Femur (tissue), 1 donor: ENCODE measurements at places on chromosomes 2 and 18.
A peak's percentile ranks its signal among the peaks of the same experiment; 100 is the strongest.

DNA sequence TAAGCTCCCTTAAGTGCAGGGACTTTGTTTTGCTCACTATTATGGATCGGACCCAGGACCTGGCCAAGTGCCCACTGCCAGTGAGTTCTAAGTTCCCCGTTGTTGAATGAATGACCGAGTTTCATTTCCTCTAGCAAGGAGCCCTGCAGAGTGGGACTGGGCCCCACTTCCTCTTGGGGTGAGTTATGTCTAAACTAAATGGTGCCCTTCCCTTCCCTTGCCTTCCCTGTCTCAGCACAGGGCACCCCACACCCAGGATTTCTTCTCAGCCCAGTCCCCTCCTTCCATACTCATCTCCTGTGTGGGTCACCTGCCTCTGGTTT is 195.3 kb upstream of the HS6ST1 start:
- DNase-seq = peak; percentile 34

DNA sequence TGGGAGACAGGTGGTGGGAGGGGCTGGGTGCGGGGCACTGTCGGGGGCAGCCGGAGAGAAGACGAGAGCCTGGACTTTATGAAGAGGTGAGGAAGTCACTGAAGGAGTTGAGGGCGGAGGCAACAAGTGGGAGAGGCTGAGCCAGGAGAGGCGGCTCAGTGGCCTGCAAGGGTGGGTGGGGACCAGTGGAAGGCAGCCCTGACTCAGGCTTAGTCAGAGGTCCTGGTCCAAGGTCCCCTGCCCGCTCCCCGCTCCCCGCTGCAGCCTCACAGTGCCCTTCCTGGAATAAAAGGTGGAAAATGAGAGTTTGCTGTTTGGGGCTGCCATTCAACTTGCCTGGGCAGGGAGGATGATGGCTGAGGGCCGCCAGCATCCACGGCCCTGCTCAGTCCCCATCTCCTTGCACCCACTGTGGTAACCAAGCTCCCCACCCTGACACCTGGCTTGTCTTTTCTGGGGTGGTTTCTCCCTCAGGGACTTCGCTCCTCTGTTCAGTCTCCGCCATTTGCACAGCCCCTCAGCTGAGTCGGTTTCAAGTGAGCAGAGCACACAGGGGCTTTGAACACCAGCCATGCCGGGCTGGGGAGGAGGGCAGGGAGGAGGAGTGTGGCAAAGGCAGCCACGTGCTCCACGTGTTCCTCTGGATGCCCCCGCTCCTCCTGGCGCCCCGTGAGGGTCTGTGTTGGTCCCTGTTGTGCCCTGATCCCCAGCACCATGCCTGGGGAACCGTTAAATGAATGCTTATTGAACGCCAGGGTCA is 13.7 kb upstream of the RALB start:
- no peak for DNase-seq

GRCh38 chr2:24744356-24744755 is 48.8 kb downstream of the PTRHD1 start:
- DNase-seq = no peak

DNA sequence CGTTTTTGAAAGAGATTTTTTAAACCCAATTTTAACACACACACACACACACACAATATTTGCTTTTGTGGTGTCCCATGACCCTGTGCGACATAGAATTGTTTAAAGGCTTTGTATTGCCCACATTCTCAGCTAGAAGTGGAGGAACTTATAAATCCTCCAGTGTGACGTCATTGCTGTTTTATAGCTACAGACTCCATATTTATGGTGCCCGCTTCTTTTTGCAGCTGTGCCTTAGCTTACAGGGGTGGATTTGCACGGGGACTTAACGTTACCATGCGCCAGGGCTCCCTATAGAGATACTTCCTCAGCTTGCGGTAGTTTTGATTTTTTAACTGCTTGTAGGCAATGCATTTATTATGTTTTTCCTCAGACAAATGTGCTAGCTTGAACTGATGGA is 101.9 kb upstream of the SMIM21 start:
- no peak for DNase-seq

DNA sequence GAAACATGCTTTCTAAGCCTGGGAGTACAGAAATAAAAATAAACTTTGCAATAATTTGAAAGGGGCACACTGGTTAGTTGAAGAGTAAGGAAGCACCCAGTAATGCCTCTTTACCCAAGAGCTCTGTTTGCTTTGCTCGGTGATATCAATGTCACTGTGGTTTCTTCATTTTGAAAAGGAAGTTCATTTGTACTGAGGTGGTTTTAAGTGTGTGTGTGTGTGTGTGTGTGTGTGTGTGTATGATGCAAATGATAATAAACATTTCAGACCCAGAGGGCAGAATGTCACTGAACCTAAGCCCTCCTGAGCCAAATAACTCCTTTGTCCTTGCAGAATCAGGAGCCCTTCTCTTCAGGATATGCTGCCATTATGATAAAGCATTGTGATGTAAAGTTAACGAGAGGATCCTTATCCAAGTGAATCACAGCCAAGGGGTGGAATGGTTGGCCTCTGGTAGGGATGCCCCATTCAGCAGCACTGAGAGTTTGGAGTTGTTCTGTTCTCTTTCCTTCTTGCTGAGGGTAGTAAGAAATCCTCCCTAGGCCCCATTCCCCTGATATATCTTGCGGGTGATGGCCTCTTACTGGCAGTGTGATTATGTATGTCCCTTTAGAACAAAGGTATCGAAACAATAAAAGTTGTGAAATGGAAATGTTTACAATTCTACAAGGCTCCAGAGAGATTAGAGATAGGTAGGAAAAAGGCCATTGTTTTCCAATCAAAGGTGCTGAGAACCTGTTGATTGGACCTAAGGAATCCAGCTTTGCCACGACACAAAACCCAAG is 7.6 kb downstream of the ITGA6 start:
- no peak for DNase-seq

DNA sequence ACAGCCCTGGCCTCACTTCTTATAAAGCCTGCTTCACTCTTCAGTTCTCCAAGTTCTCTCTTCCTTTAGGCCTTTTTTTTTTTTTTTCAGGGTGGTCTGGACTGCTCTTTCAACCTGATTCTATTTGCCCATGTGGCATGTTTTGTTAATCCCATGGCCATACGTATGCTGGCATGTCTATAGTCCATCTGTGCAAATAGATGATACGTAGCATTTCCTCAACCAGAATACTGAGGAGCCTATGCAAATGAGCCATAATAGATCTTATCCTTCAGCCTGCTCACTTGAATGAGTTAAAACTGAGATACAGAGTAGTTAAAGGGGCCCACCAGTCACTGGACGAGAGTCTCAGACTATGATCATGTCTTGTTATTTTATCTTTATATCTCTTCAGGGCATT is 265.2 kb upstream of the CXCR4 start:
- DNase-seq = no peak

- DNase-seq = no peak
Measured at GRCh38 chr2:218999021-218999880, 6.0 kb upstream of the CRYBA2 start.

GRCh38 chr2:189465076-189465475 is 23.8 kb downstream of the WDR75 start:
- no peak for DNase-seq

DNA sequence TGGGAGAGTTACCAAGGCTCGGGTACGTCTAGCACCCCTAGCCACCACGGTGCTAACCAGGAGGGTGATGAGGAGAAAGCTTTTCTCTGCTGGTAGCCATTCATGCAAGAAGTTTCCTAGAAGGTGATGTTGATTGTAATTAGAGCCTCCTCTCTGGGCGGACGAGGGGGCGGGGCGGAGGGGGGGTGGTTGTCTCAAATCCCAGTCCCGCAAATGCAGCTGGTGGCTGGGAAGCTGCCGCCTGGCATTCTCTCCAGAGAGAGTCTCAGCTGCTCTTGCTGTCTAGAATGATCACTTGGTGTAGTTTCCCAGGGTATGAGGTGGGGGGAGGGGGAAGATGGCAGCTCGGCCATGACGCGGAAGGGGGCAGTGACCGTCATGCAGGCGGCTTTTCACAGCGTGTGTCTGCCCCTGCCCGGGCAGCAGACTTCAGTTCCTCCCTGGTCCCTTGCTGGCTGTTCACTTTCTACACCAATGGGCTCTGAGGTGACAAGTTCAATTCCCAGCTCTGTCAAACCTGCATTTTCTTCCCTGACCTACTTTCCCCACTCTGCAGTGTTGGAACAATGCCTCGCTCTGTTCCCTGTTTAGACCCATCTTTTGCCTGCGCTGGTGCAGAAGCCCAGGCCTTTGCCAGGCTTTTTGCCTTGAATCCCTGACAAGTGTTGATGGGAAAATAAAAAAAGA is 61.5 kb upstream of the KLF7 start:
- peak; percentile 80 for DNase-seq

GRCh38 chr2:20796374-20796791 is 26.5 kb downstream of the LDAH start:
- DNase-seq = no peak

- no peak for DNase-seq
Measured at GRCh38 chr2:37357530-37357929, 13.1 kb downstream of the QPCT start.

- DNase-seq = no peak
Measured at GRCh38 chr2:125168442-125168841, 1143.4 kb downstream of the CNTNAP5 start.

DNA sequence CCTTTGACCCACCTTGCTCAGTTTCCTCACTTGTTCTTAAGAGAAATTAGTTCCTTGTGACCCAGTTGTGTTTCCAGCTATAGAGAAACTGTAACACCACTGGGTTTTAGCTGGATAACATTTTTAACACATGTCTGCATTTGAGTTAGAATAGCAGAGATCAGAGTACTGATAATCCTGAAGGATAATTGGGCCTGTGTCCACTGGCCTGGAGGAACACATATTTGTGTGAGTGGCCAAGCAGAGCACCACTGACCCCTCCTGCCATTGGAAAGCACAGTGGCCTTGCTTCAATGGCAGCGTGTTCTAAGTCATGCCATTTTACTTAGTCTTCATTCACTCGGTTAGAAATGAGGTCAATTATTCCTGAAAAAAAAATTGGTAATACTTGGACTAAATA is 42.6 kb downstream of the PKP4 start:
- no peak for DNase-seq

- no peak for DNase-seq
Measured at GRCh38 chr2:173062801-173063200, 12.8 kb upstream of the MAP3K20 start.
